ENCODE measurements at places on chromosomes 12 and 14.

DNA sequence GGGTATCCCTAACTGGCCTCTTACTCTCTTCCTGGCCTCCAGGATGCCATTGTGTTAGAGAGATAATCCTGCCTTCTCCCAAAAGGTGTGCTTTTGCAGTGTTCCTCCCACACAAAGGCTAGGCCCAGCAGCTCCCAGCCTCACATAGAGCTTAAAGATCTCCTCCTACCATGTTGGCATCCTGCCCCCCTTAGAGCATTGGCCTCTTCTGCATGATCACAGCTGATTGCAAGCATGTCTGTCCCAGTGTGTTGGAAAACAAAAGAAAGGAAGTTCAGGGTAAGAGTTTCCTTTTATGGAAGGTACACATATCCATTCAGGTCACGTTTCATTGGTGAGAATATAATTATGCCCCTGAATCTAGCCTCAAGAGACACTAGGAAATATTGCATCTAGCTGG is 405.4 kb downstream of the TMTC2 start:
- no peak for DNase-seq

GRCh38 chr14:69055999-69056788 is 77.1 kb upstream of the ACTN1 start:
- DNase-seq: no peak

DNA sequence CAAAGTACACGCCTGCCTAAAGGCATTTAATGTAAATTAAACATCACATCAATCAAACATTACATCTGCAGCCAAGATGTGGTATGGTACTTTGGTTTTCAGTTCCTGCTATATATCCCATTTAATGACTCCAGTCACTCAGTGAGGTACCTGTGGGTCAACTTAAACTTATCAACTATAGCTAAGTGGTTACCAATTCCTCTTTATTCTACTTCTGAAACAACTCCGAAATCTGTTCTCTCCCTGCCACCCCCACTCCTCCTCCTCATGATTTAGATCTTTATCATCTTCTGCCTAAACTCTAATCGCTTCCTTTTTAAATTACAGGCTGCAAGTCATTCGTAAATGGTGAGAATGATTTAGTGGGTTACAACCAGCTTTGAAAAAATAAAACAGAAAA is 57.9 kb downstream of the BCL2L14 start:
- no peak for DNase-seq

GRCh38 chr12:21797539-21797938 is 23.0 kb upstream of the KCNJ8 start:
- DNase-seq: no peak

DNA sequence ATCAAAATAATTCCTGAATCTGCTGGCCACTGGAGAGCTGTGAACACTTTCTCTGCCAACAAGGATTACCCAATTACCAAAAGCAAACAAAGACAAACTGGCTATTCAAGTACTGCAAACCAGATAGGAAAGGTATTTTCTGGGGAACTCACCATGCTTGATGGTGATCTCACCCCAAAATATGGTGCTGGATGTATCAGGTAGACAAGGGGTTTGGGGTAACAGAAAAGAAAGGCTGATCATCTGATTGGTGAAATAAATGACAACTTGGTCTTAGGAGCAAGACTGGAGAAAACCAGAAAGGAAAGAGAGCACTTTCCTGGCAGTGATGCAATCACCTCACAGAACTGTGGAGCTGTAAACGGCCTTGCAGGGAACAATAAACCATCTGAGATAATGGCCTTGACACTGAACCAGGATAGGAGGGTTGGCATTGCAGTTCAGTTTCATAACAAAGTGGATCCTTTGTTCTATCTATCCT is 31.0 kb upstream of the NPFF start:
- no peak for DNase-seq

- DNase-seq: no peak
These were observed 40.1 kb downstream of the ANO2 start for GRCh38 chr12:5904969-5905368.

DNA sequence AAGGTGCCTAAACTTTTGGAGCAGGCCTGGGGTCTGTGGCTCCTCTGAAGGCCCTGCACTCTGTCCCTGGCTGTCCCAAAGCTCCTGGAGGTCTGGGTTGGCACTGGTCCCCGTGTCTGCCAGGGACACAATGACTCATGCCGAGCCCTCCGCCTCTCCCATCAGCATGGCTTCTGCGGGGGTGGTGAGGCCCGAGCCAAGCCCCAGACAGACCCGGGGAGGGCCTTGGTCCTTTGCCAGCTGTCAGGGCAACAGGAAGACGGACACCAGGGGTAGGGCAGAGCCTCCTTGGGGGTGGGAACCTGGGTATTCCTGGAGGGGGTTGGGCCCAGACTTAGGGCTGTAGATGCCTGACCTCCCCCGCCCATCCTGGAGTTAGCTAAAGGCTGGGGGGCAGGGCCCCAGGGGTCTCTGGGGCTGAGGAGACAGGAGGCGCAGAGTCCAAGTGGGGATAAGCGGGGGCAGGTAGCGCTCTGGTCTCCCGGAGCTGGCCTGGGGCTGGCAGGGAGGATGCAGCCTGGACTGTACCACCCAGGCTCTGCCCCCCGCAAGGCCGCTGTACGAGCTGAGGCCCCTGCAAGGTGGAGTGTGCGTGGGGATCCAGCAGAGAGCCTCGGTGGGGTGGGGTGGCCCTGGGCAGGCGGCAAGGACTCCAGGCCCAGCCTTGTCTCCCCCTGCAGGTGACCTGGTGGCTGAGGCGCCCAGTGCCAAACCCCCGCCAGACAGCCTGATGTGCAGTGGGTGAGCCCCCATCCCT is 16.4 kb upstream of the PUS1 start:
- DNase-seq: no peak

DNA sequence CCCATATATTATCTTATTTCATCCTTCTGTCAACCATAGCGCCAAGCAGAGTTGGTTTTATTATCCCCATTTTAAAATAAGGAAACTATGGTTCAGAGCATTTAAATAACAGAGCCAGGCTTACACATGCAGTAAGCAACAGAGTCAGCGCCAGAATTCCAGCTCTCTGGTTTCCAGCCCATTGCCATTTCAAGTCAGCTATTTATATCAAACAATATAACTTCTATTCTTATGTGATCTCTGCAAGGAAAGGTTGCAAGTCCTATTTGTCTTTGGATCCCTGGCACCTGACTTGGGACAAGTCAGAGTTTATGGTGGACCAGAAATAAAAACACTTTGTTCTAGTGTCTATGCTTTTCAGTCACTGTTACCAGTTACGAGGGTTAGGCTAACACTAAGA is 174.1 kb upstream of the EEA1 start:
- DNase-seq: no peak

DNA sequence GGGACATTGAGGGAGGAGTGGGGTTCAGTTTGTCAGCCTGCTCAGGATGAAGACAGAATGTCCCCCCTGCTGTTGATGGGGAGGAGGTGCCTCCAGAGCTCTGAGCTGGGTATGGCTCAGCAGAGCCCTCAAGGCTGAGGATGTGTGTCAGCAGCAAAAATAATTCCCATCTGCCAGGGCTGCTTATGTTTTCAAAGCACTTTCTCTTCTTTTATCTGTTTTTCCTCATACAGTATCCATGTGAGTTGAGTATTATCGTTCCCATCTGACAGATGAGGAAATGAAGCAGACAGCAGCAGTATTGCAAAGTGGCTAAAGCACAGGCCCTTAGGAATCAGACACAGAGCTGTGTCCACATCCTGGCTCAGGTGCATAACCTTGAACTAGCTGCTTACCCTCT is 94.1 kb downstream of the SLC8A3 start:
- no peak for DNase-seq

DNA sequence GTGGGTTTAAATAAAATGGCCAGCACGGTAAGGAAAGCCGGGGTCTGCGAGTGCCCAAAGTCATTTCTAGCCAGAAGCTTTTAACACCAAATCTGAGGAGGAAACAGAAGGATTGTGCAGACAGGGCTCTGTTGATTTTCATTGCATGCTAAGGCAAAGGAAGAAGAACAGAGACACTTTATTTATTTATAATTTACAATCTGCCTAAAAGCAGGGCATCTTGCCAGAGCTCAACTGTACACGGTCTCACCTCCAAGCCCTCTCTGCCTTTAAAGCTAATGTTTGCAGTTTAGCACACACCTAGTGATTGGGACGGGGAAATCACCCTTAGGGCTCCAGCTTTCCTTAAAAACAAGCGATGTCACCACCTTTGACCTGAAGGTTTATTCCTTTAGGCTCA is 4.0 kb downstream of the KCNA5 start:
- no peak for DNase-seq

GRCh38 chr14:50040401-50040775 is 76.0 kb downstream of the VCPKMT start:
- no peak for DNase-seq

DNA sequence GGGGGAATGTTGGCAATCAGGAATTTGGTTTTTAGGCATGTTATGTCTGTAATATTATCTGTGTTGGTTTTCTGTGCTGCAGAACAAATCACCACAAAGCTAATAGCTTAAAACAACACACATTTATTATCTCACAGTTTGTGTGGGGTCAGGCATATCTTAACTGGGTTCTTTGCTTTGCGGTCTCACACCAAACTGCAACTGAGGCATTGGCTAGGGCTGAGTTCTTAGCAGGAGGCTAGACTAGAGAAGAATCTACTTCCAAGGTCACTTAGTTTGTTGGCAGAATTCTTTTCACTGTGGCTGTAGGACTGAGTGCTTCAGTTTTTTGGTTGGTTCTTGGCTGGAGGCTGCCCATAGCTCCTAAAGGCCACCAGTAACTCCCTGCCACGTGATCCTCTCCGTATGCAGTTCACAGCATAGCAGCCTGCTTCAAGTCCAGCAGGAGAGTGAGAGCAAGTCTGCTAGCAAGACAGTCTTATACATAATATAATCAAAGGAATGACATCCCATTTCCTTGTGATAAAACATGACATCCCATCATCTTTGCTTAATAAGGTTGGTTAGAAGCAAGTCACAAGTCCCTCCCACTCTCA is 21.6 kb downstream of the ATF1 start:
- DNase-seq: no peak

DNA sequence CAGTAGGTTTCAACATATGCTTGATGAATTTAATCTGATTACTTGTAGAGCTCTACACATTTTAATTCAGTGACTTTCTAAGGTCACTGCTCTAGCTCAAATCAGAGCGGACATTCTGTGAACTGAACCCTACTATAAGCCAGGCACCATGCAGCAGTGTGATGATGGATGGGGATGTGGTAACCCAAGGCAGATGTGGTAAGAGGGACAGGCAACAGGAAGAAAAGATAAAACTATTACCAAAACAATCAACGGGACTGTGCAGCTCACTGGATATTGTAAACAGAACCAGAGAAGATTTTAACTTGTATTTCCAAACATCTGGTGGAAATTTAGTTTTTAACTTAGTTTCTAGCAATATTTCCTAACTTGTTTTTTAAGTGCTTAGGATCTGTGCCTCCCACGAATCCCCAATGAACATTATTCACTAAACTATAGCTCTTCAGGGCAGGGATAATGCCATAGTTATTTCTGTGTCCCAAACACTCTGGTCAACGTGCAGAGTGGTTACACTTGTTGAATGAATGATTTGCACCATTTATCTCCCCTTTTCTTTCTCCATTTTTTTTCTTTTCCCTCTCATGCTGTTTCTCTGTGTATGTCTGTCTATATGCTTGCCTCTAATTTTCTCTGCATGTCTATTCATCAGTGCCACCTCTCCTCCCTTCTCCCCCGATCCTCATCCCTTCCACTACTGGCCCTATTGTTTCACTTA is 3.0 kb downstream of the ERO1A start:
- DNase-seq: no peak

DNA sequence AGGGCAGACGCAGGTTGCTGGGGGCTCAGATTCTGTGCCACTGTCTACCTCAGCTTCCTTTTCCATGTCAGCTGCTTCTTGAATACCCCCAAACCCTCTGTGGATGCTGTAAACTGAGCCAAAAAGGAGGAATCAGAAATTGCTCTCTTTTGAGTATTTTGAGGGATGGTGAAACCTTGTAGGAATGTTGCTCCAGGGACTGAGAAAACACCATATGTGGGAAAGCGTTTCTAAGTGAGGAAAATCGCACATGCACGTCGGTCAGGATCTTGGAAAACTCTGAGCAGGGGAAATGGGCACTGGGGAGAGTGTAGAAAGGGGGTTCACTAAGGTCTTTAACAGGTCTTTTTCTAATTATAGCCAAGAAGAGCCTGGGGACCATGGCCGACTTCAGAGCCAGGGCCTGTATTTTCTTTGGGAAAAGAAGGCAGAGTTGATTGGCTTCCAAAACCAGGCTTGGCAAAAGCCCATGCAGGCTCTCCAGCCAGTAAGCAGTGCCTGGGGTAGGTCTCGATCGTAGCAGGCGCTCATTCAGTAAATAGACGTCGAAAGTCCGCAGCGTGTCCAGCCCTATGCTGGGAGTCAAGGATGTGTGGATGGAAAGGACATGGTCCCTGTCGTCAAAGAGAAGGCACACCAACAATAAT is 58.0 kb downstream of the NTF3 start:
- DNase-seq: no peak

Data from T-helper 17 cell (primary cell).